Transverse colon (tissue), 4 donors: ENCODE measurements at places on chromosomes 2 and 18.
A peak's percentile ranks its signal among the peaks of the same experiment; 100 is the strongest.

- no peak for DNase-seq
Observed at GRCh38 chr2:32189011-32189410, 23.3 kb downstream of the SLC30A6 start.

- no peak for DNase-seq
Observed at GRCh38 chr18:13382366-13382953, 163.9 kb downstream of the LDLRAD4 start.

DNA sequence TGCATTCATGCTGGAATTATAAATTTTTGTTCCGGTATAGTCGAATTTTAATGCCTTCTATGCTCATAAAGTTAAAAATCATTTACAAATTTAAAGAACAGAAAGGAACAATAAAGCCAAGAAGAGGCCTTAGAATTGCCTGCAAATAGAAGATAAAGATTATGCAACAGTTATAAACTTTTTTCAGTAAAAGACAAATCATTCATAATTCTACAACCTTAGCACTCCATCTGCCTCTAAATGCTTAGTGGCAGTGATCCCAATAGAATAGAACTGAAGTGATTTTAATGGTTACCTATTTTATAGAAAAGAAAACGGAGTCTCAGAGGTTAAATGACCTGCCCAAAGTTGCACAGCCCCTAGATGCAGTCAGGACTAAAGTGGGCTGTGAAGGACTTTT is 211.2 kb downstream of the AGPS start:
- no peak for DNase-seq

DNA sequence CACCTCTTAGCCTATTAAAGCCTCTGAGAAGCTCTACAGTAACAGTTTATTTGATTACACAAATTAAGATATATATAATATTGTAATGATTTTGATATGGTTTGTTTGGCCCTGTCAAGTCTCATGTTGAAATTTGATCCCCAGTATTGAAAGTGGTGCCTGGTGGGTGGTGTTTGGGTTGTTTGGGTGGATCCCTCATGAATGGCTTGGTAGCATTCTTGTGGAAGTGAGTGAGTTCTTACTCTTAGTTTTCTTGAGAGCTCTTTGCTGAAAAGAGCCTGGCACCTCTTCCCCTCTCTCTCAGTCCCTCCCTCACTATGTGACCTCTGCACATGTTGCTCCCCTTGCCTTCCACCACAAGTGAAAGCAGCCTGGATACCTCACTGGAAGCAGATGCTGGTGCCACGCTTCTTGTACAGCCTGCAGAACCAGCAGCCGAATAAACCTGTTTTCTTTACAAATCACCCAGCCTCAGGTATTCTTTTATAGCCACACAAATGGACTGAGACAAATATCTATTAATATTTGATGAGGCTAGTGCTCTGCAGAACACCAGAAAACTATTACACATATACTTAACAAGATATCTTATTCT is 52.8 kb downstream of the SLC4A10 start:
- DNase-seq = no peak

GRCh38 chr2:112834396-112835037 is 2.1 kb downstream of the IL1B start:
- DNase-seq = peak; percentile 89

DNA sequence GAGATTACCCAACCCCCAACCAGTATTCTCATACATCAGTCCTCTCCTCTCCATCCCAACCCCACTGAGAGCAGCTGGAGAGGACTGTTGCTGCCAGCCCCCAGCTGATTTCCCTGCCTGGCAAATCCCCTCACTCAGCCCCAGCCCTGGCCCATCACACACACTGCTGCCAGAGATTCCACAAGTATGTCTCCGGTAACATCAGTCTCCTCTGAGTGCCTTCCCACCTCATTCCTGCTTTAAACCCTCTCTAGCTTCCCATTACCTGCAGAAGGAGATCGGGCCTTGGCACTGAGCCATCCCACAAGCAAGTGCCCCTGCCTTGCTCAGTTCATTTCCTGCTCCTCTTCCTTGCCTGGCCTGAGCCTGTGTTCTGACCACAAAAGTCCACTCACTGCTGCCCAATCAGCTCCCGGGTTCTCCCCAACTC is 50.6 kb upstream of the ZFP36L2 start:
- DNase-seq = no peak
